ENCODE measurements at places on chromosomes 2 and 18. TPM values are rescaled to one million over a fixed set of nuclear protein-coding genes. Genes with fewer than 3 reads are reported as not detected.

DNA sequence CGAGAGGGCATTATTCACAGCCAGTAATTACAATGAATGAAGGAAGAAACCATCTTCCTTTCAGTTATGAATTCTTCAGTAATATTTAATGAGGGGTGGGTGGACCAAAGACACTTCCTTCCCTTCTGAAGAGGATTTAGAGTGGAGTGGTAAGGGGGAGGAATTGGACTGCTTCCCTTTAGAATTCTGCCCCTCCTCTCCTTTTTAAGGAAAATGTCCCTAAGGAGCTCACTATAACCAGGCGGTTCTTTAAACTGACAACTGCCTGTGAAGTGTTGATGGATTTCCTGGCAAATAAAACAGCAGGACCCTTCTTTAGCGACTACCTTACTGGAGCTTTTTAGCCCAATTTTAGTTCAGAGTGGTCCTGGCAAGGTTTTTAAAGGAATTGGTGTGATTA, 86.4 kb downstream of the LIMS1 start:
- no peak for DNase-seq

GRCh38 chr2:143901185-143901842, 618.6 kb downstream of the ZEB2 start:
- no peak for DNase-seq

DNA sequence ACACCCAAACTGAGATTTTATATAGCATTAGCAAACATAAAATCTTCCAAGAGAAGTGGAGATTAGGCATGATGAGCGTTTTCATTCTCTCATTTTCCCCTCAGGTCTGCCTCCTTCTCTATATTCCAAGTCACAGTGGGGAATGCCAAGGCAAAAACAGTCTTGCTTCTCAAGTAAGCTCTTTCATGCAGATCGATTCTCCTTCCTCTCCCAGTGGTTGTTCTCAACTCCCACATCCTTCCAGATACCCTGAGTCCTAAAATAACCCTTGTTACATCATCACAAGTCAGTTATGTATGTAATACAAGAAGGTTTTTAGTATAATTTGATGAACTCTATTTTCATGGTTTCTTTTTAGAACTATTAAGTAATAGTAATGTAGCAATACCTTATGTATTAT, 150.6 kb downstream of the TXNL1 start:
- DNase-seq: no peak

DNA sequence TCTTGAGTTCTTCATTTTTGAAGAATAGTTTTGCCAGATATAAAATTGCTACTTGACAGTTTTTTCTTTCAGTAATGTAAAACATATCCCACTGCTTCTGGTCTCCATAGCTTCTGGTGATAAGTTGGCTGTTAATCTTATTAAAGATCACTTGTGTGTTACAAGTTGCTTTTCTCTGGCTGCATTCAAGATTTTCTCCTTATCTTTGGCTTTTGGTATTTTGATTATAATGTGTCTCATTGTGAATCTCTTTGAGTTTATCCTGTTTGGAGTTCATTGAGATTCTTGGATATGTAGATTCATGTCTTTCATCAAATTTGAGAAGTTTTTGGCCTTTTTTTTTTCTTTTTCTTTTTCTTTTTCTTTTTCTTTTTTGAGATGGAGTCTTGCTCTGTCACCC, 20.2 kb upstream of the ADNP2 start:
- DNase-seq: no peak

- DNase-seq: no peak
These were observed at the start of gene PHLPP1 for GRCh38 chr18:62715436-62715758. Gene PHLPP1 (plus strand): TSS chr18:62715541. CDS start chr18:62715684, 143 bp downstream.

- DNase-seq: no peak
These were observed 88.8 kb downstream of the LRP1B start for GRCh38 chr2:142041996-142042395.

- DNase-seq: no peak
These were observed 3.7 kb downstream of the HDAC4 start for GRCh38 chr2:239396881-239397681.

GRCh38 chr2:233928594-233929351, 11.6 kb downstream of the TRPM8 start:
- no peak for DNase-seq

DNA sequence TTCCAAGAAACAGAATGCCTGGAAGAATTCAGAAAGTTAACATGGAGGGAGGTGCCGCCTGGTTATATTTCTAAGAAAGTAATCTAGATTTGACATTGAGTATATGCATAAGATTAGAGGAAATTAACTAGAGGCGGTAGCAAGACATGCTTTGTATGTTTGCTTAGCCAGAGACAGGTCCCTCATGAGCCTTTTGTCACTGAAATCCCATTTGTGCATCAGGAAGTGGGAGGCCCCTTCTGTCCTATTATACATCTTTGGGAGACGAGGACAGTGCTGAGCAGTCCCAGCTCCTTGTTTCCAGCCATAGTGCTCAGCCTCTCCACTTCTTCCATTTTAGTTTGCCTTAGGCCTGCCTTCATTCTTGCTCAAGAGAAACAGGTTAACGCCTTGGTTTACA, 115.4 kb upstream of the LHCGR start:
- no peak for DNase-seq

GRCh38 chr2:46871976-46872381, 43.6 kb downstream of the MCFD2 start:
- DNase-seq: no peak

- DNase-seq: no peak
These were observed 93.2 kb downstream of the SOCS6 start for GRCh38 chr18:70382017-70382416.

DNA sequence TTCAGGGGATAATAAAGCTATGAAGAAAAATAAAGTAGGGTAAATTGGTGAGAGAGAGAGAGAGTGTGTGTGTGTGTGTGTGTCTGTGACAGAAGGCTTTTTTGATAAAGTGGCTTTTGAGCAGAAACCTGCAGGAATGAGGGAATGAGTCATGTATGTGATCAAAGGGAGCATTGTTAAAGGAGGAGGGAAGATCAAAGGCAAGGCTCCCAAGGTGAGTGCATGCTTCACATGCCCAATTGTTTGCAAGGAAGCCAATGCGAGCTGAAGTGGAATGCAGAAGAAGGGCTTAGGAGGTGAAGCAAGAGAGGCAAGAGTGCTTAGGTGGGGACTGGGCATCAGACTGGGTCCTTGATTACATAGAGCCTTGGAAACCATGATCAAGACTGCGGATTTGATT, 96.8 kb downstream of the DNAH6 start:
- DNase-seq: no peak

DNA sequence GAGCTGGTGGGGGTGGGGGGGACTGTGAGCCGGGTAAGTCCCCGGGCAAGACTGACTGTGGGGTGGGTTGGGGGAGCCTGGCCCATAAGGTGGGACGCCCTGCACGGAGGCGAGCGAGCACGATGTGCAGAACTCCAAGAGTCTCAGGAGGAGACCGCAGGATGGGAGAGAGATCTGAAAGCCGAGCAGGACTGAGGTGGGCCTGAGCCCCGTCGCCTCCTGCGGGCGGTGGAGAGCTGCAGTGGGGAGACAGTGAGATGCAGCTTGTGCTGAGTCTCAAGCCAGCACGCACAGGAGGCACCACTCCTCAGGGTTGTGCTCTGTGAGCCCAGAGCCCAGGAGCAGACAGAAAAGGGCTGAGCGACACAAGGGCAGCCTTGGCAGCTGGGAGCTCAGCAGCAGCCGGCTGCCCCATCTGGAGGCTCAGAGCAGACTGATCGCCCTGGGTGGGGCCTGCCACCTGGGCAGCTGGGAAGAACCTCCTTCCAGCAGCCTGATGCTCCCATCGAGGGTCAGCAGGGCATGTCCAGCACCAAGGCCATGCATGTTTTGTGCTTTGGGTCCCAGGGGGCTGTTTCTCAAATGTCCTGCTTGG, 15.9 kb downstream of the ARHGEF4 start:
- no peak for DNase-seq

GRCh38 chr18:3816610-3817363, 366.8 kb downstream of the TGIF1 start:
- DNase-seq: no peak

GRCh38 chr2:176268976-176269318, 295 bp upstream of the MTX2 start:
- no peak for DNase-seq

- DNase-seq: no peak
These were observed 1101.3 kb downstream of the LRP1B start for GRCh38 chr2:141029428-141030078.

- DNase-seq: peak; percentile 19
These were observed 486.4 kb upstream of the SPRED2 start for GRCh38 chr2:65918760-65919187.

DNA sequence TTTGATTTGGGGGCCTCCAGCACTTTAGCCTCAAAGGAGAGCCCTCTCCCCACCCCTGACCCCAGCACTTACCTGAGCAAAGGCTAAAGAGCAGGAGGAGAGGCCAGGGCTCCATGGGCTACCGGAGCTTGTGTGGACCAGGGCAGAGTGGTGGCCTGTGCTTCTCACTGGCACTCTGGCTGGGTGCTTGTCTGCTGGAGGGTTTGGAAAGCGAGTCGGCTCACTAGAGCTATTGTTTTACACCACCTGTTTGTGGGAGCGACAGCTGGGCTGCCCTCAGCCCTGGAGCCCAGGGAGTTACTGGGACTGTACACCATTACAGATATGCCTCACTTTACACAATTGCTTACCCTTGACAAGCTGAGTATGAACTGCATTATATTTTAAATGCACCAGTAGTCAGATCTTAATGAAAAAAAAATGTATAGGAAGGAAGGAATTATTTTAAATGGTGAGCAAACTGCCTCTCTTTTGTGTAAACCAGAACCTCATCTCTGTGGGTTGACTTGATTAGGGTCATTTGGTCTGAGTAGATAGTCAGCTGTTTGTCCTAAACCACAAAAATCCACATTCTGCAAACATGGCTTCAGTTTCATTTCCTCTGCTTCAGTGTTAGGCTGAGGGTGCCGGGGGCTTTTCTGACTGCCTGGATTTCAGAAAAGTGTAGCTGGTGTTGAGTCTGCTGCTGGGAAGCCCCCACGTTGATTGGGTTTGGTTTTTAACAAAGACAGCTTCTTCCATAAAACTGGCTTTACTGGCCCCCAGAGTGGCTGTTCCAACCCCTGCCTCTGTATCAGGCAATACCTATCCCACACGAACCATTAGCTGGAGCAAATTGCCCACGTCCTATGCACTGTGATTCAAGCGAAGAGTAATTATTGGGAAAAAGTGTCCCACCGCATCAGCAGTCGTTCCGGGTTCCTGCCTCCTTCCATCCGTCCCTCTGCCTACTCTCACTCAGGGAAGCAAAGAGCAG, at the start of gene CHRNA1:
Gene CHRNA1, minus strand, starts transcription at position 193 of the 976 bp plus-strand sequence. Its CDS starts 78 bp downstream, at position 115.
- DNase-seq: no peak

DNA sequence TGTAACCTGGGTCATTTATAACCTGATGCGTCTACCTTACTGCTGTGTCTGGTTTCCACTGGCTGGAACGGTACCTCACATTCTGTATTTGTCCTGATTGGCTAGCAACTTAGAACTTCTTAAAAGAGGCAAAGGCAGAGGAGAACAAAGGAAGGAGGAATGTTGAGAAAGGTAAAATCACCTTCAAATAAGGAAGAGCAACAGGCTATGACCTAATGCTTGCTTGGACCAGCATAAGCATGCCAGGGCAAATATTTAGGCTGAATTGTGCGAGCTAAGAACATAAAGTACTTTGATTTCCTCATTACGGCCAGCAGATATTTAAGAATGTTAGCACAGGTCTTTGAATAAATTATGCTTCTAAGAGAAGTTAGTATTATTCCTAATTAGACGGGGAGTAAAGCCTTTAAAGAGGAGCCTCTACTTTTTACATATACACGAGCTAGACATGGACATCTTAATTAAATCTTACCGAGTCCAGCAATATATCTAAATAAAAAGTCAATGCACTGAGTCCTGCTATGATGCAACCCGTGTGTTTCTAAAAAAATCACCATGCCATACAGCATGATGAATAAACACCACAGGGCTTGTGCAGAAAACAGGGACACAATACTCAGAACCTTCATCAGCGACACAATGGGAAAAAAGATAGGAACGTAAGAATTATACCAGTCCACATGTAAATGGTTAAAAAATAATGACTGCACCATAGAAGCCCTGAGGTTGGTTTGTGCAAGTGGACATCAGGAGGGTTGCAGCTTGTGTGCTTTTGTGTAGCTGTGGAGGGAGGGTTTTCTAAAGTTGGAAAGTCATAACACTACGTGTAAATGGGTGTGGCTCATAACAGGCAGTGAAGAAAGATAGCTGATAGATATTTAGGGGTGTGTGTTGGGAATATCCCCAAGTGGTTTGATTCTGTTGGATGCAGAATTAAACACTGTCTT, 14.2 kb downstream of the SEPTIN2 start:
- DNase-seq: no peak

GRCh38 chr2:56749152-56749752, 565.5 kb downstream of the CCDC85A start:
- DNase-seq: peak; percentile 14

- no peak for DNase-seq
These were observed 130.0 kb upstream of the MC4R start for GRCh38 chr18:60502591-60502990.

DNA sequence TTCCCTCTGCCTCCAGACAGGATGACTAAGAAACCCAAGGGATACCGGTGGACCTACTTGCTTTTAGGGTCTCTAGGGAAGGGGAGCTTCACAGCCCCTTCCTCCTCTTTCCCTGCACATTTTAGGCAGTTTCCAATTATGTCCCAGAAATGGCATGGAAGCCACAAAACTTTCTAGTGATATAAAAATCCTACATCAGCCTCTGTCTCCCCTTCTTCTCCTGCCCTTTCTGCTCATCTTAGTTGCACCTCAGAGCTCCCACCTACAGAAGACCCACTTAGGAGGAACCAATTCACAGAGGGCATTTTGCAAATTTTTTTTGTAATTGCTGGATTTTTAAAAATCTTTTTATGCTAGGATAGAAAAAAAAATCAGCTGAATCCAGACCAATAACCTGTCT, 263.1 kb downstream of the TNS1 start:
- DNase-seq: no peak

- DNase-seq: no peak
These were observed 59.0 kb downstream of the TMEM247 start for GRCh38 chr2:46538393-46538792.

DNA sequence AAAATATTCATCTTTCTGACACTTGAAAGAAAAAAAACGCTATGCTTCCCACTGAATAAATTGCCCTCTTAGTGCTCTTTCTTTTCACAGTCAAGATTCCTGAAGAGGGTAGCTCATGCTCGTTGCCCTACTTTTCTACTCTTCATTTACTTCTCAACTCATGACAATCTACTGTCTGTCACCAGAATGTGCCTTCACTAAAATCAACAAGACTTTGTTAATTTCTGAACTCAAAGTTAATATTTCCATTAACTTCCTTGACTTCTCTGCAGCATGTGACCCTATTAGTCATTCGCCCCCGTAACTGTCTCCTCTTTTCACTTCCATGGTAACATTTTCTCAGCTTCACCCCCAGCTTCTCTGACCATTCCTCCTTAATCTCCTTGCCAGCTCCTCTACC, 98.9 kb upstream of the MAPRE2 start:
- no peak for DNase-seq

The ADAM23 gene
- 6.9 TPM for polyA plus RNA-seq

The NR4A2 gene
- 0.42 TPM for polyA plus RNA-seq

The ANKRD29 gene
- polyA plus RNA-seq: 0.93 TPM

The FASTKD2 gene
- polyA plus RNA-seq: 46.8 TPM

The RUFY4 gene
- polyA plus RNA-seq: 0.32 TPM

The DPP4 gene
- 168 TPM for polyA plus RNA-seq

The NT5C1B gene
- 1.5 TPM for polyA plus RNA-seq

The RAB6C gene
- polyA plus RNA-seq: 0.75 TPM

Measured in left kidney (tissue), 8 donors.